Chondrocyte (in vitro differentiated cells): ENCODE measurements at places on chromosomes 1 and 21. TPM values are rescaled to one million over a fixed set of nuclear protein-coding genes. Genes with fewer than 3 reads are reported as not detected.

The TRMT13 gene
- total RNA-seq = 7.1 to 11.0 TPM (median 7.4 TPM) in 3 replicates

The CLIC6 gene
- total RNA-seq = 0.08 to 0.24 TPM (median 0.17 TPM) in 3 replicates

The HSF2BP gene
- 3.5 to 5.0 TPM (median 4.0 TPM) in 3 replicates for total RNA-seq

The C1orf35 gene
- 12.9 to 15.1 TPM (median 13.3 TPM) in 3 replicates for total RNA-seq

GRCh38 chr21:31351438-31351837, 7.4 kb upstream of the TIAM1 start:
- no peak for DNase-seq

DNA sequence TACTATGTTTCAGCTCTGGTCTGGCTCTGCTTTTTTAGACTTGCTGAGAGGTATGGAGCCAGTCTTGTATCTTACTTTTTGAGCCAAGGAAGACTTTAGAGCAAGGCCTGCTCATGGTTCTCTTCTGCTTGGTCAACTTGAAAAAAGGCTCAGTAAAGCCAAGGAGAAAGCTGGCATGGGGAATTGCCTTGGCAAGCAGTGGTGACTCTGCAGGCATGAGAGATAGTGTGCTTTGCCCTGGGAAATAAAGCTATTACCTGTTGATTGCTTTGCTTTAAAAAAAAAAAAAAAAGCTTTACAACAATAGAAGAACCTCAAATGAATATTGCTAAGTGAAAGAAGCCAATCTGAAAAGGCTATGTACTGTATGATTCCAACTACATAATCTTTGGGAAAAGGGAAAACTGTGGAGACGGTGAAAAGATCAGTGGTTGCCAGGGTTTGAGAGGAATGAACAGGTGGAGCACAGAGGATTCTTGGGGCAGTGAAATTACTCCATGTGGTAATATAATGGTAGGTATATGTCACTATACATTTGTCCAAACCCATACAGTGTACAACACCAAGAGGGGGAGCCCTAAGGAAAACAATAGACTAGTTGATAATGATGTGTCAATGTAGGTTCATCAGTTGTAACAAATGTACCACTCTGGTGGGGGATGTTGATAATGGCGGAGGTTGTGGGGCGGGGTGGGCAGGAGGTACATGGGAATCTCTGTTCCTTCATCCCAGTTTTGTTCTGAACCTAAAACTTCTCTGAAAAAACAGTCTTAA, 87.6 kb downstream of the HMCN1 start:
- DNase-seq = no peak

DNA sequence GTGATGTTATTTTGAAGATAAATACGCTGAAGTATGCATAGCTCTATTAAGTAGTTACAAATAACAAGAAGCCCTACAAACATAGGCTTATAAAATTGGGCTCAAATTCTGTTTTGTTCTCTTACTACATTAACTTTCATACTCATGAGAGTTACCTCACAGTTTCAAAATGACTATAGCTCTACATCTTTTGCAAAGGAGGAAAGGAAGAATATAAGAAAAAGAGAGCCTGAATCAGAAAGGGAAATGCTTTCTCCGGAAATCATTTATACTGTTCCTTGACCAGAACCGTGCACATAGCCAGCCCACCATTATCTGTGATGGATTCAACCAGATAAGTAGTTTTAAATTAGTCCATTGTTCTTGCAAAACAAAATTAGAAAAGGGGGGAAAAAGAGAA, 1252.1 kb downstream of the NCAM2 start:
- DNase-seq = no peak

GRCh38 chr1:40067023-40067422, 26.5 kb downstream of the CAP1 start:
- DNase-seq = no peak

GRCh38 chr1:55200667-55201066, 14.5 kb downstream of the USP24 start:
- DNase-seq = no peak

DNA sequence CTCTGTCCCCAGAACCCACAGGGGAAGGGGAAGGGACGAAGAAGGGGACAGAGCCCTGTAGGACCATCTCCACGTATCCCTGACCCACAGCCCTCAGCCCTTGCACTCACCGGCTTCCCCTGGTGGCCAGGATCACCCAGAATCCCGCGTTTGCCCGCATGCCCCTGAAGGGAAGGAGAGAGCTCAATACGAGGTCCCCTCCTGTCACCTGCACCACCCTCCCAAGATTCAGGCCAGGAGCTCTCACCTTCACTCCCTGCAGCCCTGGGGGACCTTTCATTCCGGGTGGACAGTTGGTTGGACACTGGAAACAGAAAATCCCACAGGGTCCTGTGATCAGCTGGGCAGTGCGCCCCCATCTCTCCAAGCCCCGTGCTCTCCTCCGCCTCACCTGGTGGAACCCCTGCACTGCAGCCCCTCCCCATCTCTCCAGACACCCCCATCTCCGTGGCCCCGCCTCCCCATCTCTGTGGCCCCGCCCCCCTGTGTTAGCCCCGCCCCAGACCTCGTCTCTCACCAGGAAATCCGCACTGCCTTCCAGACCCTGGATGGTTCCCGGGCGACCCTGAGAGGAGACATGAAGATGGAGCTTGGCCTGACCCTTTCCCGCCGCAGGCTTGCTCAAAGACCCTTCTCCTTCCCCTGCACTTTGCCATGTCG, 6.0 kb downstream of the COL9A2 start:
- no peak for DNase-seq

DNA sequence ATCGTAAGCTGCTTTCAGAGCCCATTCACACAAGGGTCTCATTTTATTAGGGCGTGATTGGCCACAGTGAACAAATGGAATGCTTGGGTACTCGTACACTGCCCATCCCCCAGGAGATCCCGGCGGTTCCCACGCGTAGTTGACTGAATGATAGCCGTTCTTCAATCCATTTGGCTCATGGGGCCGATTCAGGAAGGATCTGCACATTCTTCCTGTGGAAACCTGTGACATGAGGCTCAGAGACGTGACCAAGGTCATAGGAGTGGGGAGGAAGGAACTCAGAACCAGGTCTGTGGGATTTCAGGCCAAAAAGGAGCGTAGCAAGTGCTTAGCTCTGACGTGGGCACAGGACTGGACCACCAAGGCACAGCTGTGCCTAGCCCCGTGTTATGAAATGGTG, 11.7 kb downstream of the ABCG1 start:
- no peak for DNase-seq
